ENCODE measurements at places on chromosomes 5 and 9.

- DNase-seq = no peak
Measured at GRCh38 chr5:72245951-72246532, 74.0 kb downstream of the MRPS27 start.

GRCh38 chr9:71774920-71775319 is 6.6 kb upstream of the CEMIP2 start:
- no peak for DNase-seq

DNA sequence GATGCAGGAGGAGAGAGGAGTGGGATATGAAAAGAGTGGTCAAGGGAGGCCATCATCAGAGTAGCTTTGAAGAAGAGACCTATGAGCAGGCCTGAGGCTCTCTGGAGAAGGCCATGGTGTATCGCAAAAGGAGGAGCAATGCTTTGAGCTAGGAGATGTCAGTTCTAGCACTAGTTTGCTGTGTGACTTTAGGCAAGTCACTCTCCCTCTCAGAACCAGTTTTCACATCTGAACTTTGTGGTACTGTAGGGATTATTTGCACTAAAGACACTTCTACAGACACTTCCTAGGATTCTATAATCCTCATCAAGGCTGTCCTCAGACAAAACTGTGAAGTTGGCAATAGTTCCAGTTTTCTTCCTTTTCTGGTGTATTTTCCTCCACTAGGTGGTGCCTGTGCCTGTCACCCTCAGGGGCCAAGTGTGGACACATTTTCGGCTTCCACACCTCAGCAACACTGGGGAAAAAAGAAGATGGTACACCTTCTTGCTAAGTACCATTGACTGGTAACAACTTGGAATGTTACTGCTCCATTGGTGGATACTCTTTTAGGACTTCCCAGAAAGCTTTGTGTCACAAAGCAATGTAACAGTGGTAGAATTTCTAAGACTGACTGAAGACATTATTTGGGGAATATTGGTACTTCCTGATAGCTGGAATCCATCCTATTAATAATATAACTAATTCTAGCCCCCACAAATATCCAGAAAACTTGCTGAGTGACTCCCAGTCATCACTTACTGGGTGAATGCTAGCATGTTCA is 9.9 kb downstream of the PAPPA start:
- no peak for DNase-seq

DNA sequence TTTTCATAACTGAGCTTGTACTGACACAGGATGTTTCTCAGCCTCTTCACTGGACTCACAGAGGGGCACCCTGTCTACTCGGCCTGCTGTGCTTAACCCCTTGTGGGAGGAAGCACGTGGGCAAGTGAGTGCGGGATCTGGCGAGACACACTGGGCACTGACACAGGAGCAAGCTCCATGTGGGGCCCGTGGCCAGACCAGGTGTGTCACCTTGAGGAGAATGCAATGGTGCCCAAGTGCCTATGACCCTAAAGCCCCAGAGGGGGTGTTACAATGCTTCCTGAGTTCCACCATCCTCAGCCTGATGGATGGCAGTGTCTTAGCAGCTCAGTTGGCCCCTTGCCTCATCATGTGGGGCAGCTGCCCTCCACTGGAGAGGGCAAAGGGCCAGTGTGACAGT is 128.9 kb downstream of the ALDH1A1 start:
- DNase-seq = no peak

DNA sequence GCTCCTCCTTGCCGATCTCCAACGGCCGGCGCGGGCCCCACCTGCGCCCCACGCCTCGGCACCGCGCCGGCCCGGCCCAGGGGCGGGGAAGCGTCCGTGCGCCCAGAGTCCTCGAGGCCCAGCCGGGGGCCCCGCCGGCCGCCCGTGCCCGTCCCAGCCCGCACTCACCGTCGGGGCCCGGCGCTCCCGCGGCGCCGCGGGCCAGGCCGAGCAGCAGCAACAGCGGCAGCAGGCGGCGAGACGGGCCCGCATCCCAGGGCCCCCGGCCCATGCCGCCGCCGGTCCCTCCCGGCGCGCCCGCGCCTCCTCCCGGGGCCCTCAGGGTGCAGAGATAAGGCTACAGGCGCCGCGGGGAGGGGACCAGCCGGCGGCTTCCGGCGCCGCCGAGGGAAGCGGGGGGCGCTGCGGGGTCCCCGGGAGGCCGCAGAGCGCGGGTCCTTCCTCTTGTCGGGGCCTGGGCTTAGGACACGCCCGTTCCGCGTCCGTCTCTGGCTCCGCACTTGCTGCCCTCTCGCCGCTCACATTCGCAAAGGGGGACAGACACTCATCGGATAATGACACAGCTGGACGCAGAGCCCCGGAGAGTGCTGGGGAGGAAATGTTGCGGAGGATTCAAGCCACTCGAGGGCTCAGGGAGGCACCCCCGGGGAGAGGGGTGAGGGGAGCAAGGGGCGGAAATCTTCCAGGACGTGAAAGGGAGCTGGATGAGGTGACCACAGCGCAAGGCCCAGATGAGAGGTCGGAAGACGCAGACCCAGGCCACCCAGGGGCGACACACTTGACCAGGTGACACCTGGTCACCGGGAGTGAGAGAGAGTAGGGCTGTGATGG is at the start of gene SUSD1:
SUSD1 (minus strand) TSS at position 333 of the 831 bp plus-strand sequence; CDS start at position 271, 62 bp downstream.
- DNase-seq = peak; percentile 56

DNA sequence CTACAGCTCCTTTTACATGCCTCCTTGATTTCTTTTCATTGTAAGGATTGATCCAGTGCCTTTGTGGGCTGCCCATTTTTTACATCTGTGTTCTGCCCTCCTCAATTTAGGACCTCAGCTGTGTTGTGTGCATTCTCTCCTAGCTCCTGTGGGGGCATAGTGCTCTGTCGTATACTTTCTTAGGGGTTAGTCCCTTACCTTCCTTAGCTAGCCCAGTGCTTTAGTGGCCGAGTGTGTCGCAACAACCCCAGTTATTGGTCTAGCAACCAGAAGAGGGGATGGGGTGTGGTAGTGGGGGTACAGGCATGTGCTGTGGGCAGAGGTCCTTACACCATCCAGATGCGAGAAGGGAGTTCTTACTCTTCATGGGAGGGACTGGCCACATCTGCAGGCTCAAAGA is 12.1 kb downstream of the MTRR start:
- DNase-seq = no peak

GRCh38 chr9:7777771-7778170 is 21.8 kb downstream of the DMAC1 start:
- DNase-seq = peak; percentile 99

GRCh38 chr5:10451137-10451824 is 9.6 kb downstream of the ROPN1L start:
- DNase-seq = no peak

DNA sequence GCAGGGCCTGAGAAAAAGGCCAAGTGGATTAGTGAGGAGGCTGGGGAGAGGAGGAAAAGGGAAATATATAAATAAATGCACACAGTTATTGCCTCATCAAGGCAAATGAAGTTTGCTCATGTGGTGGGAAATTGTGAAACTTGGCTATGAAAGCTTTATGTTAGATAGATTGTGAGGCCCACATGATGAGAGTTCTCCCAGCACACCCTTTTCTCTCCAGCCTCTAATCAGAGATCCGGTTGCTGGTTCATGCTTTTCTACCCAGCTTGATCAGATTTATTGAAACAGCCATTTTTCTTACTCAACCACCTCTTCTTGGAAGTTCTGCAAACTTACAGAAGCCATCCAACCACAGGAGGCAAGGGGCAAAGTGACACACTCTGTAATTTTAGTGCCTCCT is 125.8 kb upstream of the KLF4 start:
- DNase-seq = no peak

- DNase-seq = no peak
Measured at GRCh38 chr9:21672761-21673160, 129.7 kb upstream of the MTAP start.

GRCh38 chr5:154284433-154284832 is 93.9 kb downstream of the GALNT10 start:
- no peak for DNase-seq

GRCh38 chr5:108461628-108462367 is 79.9 kb upstream of the FBXL17 start:
- no peak for DNase-seq

GRCh38 chr5:164893071-164893470 is 1387.7 kb downstream of the MAT2B start:
- no peak for DNase-seq

DNA sequence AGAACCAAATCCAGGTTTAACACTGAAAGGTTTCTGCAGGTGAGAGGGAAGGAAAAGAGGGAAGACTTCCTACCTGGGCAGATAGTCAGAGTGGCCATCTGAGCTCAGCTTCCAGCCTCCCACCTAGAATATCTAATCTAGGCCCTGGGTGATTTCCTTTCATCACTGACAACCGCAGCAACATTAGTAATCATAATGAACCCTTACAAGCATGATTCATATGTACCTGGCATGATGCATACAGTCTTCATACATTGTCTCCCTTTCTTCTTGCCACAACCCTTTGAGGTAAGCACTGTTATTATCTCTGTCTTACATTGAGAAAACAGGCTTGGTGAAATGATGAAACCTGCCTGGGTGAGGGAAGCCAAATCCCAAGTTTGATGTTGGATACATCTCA is 13.5 kb downstream of the AFAP1L1 start:
- no peak for DNase-seq

DNA sequence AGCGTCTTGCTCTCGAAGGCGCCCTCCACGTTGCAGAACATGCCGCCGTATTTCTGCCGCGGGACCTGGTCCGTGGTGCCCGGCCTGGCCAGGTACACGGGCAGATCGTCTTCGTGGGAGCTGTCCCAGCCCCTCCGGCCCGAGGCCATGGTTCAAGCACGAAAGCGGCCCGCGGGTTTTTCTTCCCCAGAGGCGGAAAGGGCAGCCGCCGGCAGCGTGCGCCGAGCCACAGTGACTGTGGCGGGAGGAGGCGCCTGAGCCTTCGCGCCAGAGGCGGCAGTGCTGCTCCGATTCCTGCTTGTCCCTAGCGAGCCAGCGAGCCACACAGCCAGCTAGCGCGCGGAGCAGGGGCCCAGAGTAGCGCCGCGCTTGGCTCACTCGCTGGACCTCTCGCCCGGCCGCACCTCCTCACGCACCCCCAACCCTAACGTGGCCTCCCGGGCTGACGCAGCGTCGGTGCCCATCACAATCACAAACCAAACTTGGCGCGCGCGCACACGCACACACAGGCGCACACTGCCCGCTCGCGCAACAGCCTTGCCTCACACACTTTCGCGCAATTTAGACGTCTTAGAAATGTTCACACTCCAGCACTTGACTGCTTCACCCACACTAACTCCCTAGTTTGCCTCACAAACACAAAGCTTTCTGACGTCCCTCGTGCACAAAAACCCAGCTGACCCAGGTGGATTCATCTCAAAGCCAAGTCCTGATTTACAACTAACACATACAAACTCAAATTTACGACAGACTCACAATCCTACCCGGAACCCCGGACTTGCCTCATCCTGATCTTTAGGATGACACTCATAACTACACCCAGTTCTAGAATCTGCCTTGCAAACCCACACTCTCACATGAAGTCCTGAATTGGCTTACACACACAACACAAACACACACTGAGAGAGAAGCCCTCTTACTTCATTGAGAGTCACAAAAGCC is at the start of gene DPYSL3:
DPYSL3 (minus strand) TSS at position 359 of the 942 bp plus-strand sequence; CDS start at position 149, 210 bp downstream.
- peak; percentile 71 for DNase-seq

GRCh38 chr5:76450054-76450453 is 47.0 kb downstream of the IQGAP2 start:
- no peak for DNase-seq

- DNase-seq = no peak
Measured at GRCh38 chr5:107997338-107997980, 326.7 kb upstream of the EFNA5 start.

DNA sequence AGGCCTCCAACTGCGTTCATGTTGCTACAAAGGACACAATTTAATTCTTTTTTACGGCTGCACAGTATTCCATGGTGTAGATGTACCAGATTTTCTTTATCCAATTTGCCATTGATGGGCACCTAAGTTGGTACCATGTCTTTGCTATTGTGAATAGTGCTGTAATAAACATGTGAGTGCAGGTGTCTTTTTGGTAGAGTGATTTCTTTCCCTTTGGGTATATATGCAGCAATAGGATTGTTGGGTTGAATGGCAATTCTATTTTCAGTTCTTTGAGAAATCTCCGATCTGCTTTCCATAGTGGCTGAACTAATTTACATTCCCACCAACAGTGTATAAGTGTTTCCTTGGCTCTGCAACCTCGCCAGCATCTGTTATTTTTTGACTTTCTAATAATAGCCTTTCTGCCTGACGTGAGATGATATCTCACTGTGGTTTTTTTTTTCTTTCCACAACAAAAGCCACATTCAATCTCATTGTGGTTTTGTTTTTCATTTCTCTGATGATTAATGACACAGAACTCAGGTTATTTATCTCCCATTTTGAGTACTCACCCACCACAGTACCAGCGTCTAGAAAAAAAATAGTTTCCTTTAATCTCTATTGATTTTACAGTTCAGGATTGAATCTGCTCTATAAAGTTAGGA is 21.9 kb downstream of the ARRDC3 start:
- DNase-seq = no peak

DNA sequence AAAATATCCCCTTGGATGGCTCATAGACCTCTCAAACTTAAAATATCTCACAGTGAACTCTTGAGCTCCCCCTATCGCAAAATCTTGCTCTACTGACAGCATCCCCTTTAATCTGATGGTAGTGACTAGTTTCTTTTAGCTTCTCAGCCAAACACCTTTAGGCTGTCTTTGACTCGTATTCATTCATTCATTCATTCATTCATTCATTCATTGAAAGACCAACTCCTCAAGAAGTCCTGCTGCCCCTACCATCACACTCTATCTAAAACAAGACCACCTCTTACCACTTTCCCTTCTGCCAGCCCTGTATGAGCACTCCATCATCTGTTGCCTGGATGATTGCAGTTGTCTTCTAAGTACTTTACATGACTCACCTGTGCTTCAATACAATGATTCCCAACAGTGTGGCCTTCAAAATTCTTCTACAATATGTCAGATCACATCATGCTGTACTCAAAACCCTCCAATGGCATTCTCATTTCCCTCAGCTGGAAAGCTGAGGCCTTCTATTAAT is 46.8 kb downstream of the ITGA2 start:
- no peak for DNase-seq

GRCh38 chr9:77827104-77827784 is 179.1 kb upstream of the GNA14 start:
- no peak for DNase-seq

- no peak for DNase-seq
Measured at GRCh38 chr5:172178991-172179989, 8.7 kb downstream of the STK10 start.

DNA sequence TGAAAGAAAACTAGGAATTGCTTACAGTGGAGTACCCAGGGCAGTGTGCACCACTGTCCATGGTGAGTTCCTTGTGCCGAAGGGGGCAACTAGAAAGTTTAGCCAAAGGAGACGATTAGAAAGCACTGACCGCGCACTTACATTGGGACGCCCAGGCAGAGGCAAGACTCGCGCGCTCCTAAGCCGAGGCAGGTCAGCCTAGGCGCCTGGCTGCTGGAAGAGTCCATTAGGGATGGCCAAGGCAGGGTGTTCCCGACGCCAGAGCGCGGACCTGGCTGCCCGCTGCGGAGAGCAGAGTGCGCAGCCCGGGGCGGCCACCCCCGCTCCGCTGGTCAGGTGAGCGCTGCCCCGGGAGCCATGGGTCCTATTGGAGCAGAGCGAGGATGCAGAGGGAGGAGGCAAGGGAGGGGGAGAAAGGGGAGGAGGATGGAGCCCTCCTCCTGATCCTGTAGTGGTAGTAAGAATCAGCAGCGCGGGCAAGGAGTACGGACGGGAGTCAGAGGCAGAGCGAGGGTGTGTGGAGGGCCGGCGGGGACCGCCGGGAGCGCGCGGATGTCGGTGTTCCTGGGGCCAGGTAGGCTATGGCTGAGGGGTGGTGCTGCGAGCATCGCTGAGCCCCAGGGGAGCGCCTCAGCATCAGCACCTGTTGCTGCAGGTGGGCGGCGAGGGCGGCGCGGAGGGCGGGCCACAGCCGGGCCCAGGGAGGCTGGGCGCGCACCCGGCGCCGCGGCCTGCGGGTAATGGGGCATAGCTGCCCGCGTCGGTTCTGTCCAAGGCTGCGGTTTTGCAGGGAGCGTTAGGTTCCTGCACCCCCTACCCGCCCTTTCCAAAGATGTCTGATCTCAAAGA is at the start of gene ADGRV1:
ADGRV1 (plus strand) TSS at position 454 of the 849 bp plus-strand sequence; CDS start at position 553, 99 bp downstream.
- peak; percentile 95 for DNase-seq

Measured in NCI-H1092 treated with DMSO at 0.1 percent for 48 hours (cell line).